Effector memory CD8-positive, alpha-beta T cell (primary cell): ENCODE measurements at places on chromosomes 7 and 10.

DNA sequence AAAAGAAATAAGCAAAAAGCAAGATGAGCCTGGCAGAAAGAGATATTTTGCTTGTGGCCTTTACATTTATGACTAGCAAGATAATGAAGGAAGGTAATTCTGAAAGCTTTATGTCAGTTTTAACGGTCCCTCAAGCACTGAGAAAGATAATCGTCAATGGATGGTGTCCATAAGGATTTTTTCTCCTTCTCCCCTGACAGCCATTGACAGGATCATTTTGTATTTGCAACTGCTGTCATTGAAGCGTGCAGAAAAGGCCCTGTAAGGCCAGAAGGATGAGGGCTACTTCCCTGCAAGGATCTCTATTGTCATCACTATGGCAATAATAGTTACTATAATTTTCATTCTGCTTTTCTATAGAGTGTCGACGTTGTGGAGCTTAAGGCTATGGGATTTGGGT, 994 bp upstream of the LRGUK start:
- no peak for DNase-seq

DNA sequence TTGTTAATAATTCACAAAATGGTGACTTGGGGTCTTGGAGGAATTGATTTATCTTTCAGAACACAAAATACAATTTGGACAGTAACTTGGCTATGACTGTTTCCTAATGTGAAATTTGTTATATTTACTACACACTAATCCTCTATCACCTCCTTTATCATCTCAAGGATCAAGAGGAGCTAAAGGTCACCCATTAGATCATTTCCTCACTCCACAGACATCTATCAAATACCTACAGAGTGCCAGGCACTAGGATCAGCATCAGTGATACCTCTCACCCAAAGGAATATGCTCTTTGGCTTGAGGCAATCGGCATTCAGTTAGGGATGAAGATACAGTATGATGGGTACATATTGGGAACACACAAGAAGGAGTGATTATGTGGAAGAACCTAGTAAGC, 132.1 kb downstream of the INHBA start:
- DNase-seq: no peak

DNA sequence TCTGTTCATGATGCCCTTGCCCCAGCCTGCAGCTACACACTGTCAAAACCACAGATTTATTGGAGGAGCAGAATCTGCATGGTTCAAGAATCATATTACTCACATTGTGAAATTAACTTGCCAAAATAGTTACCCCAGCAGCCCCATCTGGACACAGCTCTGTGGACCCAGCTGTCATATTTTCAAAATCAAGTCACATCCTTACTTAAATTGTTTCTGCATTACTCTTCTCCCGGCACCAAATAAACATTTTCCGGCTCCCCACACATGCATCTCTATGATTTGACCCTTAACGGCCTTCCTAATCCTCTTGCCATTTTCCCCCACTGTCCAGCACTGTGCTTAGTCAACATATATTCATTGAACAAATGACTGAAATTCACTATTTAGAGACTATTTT, 43.8 kb upstream of the GPR26 start:
- no peak for DNase-seq

- DNase-seq: no peak
Measured at GRCh38 chr7:64775289-64775688, 18.9 kb upstream of the ZNF138 start.

GRCh38 chr10:33871061-33871956, 536.8 kb upstream of the NRP1 start:
- no peak for DNase-seq

DNA sequence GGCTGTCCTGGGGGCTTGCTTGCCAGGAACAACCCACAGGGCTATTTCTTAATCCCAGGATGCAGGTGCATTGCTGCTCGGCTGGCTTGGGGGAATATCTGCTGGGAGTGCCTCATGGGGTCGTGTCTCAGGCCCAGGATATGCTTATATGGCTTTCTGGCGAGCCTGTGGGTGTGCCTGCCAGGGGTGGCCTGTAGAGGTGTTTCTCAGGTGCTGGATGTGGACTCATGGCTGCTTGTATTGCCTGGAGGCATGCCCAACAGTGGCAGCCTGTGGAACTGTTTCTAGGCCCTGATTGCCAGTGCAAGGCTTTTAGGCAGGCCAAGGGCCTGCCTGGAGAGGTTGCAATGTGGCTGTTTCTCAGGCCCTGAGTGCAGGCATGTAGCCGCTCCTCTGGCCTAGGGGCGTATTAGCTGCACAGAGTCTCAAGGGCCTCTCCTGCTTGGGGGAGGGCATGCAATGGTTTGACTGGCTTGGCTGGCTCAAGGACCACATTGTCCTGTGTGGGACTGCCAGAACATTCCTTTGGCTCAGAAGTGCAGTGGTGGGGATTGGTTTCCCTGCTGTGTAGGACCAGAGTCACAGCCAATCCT, 202.1 kb downstream of the ATRNL1 start:
- no peak for DNase-seq

GRCh38 chr7:30170476-30171205, 35.9 kb downstream of the MTURN start:
- DNase-seq: no peak

DNA sequence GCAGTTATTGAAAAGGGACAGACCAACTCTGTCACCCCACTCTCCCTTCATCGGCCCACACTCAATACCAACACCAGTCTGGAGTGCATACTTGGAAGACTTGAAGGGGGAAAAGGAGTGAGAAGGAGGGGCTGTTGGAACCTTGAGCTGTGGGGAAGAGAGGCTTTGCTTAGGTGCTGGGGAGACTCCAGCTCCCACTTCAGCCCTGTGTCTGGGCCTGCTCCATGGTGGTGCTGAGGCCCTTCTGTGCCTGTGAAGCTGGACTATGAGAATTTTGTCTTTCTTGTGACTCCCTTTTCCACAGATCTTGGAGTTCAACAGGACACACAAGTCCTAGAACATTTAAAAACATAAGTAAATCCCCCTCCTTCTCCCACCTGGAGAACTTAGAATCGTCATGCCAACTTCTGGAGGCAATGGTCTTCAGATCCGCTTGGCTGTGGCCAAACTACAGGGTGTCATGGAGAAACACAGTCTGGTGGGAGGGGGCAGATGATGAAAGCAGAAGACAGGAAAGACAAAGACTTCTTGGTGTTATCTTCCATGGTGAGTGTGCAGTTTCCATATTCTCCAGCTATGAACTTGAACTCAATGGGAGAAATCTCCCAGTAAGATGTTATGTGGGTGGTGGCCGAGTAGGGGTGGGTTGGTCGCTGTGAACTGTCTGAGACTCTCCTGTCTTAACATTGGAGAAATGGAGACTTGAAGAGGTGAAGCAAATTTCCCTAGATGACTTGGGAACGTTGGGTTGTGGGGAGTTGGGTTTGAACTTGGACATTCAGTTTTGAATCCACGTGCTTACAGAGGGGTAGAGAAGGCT, 18.4 kb upstream of the GIMAP8 start:
- no peak for DNase-seq
